Activated T-cell treated with anti-CD3 and anti-CD28 coated beads for 24 hours (primary cell): ENCODE measurements at places on chromosomes 6 and 20.
A peak's percentile ranks its signal among the peaks of the same experiment; 100 is the strongest.

DNA sequence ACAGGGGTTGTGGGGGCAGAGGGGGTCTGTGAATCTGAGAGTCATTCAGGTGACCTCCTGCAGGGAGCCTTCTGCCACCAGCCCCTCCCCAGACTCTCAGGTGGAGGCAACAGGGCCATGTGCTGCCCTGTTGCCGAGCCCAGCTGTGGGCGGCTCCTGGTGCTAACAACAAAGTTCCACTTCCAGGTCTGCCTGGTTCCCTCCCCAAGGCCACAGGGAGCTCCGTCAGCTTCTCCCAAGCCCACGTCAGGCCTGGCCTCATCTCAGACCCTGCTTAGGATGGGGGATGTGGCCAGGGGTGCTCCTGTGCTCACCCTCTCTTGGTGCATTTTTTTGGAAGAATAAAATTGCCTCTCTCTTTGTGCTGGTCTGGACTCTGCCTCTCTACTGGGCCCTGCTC lies 10.7 kb downstream of the GTSF1L start:
- no peak for DNase-seq

DNA sequence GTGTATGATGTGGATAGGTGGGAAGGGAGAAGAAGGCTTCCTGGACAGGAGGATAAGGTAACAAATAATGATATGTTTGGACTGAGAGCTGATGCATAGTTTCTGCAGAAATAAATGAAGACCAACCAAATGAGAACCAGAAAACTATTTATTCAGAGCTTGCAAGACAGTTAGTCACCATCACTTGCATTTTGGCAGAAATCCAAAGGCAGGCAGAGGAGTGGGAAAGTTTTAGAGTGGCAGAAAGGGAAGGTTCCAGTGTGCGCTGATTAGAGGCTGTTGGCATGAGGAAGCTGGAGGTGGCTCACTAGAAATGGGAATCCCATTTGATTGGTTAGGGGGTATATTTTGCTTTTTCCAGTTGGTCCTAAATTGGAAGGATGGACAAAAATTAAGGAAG lies 13.0 kb upstream of the F13A1 start:
- DNase-seq = no peak

DNA sequence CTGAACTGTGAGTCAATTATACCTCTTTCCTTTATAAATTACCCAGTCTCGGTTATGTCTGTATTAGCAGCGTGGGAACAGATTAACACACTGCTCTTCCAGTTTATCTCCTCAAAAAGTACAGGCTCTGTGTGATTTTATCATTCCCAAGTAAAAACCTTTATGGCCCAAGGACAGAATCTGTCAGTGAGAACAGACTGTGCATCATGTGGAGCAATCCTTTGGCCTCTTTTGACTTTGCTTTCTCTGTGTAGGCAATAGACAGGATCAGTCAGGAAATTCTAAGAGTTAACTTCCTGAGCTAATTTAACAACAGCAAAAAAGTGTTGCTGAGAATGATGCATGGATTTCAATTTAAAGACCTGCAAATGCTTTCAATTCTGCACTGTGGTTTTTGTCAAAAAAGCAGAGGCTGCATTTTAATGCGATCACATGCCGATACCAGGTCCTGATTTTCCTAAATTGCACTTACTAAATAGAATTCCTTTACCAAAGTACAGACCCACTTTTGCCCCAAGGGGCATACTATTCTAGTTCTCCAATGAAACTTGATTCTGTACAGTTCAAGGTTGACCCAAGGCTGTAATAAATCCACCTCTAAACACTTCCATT lies 246.7 kb upstream of the MARCKS start:
- DNase-seq = no peak

DNA sequence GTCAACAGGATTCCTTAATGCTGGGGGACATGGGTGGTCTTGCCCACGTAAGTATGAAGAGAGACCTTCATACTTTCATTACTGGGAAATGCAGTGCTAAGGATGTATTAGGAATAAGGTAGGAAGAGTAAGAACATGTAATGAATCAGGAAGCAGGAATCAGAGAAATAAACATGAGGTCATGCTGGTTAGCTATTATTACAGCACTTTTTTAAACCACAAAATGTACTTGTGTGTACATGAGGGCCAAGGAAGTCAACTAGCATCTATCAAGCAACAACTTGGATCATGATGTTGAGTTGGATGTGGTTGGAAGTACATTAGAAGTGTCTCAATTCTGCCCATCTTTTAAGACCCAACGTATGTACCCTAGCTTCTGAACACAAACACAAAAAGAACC lies 63.5 kb upstream of the E2F3 start:
- DNase-seq = no peak

- DNase-seq = no peak
Observed at GRCh38 chr20:43583982-43584432, 6.7 kb upstream of the IFT52 start.

DNA sequence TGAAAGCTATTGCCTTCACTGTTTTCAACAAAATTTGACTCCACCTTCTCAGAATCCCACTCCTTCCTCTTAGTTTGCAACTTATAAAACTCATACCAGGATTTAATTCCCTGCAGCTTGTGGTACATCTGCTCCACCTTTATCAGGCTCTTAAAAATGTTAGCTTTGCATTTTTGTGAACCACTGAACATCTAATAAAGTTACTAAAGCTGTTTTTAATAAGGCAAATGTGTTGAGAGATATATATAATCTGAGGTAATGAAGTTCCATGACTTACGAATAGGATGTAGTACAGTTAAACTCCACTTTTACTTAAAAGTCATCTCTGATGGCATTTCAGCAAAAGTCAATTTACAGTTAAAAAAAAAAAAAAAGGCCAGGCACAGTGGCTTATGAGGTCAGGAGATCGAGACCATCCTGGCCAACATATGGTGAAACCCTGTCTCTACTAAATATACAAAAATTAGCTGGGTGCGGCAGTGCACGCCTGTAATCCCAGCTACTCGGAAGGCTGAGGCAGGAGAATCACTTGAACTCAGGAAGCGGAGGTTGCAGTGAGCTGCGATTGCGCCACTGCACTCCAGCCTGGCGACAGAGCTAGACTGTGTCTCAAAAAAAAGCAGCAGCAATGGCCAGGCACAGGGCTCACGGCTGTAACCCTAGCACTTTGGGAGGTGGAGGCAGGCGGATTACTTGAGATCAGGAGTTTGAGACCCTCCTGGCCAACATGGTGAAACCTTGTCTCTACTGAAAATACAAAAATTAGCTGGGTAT lies 106.2 kb downstream of the KIF13A start:
- DNase-seq = no peak

- no peak for DNase-seq
Observed at GRCh38 chr6:42403421-42403820, 48.3 kb downstream of the TRERF1 start.

- DNase-seq = peak; percentile 82
Observed at GRCh38 chr6:37791156-37791919, 28.2 kb upstream of the ZFAND3 start.

DNA sequence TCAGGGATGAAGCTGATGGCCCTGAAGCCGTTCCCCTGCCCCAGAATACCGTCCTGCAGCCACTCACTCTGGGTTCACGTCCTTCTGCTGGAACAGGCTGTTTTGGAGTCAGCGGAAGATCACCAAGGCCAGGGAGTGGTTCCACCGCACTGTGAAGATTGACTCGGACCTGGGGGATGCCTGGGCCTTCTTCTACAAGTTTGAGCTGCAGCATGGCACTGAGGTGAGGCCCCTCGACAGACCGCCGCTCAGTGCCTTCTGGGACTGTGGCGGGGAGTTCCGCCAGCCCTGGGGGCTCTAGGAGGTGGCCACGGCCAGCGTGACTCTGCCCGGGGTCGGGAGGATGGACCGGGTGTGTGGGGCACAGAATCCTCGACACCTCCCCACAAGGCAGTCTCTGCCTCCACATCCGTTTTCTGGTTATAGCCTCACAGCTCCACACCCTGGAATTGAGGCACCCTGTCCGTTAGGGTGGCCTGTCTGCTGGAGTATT lies 4.1 kb upstream of the C20orf204 start:
- no peak for DNase-seq

GRCh38 chr6:5030596-5031136 lies 26.8 kb upstream of the RPP40 start:
- peak; percentile 70 for DNase-seq

- no peak for DNase-seq
Observed at GRCh38 chr6:112310439-112311125, 36.5 kb upstream of the RFPL4B start.
